ENCODE measurements at places on chromosomes 3 and 15.

DNA sequence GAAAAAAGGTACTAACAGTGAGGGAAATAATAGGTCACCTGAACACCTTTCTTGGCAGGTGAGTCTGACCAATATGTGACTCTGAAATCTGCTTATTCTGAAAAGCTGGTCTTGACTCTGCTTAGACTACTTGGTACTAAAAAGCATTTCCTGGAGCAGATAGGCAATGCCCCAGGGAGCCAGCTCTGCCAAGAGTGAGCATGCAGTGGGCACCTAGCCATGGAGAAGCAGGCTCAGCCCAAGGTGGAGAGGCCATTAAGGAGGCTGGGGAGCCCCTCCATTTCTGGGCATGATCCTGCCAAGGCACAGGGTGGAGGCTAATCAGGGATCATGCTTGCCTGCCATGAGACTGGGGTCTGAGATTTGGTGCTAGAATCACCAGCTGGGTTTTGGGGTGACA, 1.6 kb upstream of the LTF start:
- DNase-seq, result no peak

GRCh38 chr3:23888617-23889228, 28.1 kb downstream of the NKIRAS1 start:
- no peak for DNase-seq

GRCh38 chr15:63449731-63450130, 54.7 kb upstream of the USP3 start:
- no peak for DNase-seq

DNA sequence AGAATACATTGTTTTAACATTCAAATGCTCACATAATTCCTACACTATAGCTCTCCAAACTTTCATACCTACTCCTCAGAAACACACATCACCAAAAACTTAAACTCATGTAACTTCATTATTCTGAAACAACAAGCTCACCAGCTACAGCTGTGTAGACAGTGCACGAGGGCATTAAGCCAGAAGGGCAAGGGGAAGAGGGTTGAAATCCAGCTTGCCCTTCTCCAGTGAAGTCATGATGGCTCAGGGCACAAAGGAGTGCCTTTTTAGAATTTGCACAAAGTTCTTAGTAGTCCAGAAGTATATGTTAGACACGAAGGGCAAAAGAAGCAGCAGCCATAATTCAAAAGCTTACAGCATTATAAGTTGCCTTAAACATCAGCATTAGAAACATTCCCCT, 8.6 kb downstream of the SLC12A6 start:
- DNase-seq, result no peak

- DNase-seq, result no peak
Measured at GRCh38 chr3:58519668-58520402, 17.2 kb downstream of the ACOX2 start.

DNA sequence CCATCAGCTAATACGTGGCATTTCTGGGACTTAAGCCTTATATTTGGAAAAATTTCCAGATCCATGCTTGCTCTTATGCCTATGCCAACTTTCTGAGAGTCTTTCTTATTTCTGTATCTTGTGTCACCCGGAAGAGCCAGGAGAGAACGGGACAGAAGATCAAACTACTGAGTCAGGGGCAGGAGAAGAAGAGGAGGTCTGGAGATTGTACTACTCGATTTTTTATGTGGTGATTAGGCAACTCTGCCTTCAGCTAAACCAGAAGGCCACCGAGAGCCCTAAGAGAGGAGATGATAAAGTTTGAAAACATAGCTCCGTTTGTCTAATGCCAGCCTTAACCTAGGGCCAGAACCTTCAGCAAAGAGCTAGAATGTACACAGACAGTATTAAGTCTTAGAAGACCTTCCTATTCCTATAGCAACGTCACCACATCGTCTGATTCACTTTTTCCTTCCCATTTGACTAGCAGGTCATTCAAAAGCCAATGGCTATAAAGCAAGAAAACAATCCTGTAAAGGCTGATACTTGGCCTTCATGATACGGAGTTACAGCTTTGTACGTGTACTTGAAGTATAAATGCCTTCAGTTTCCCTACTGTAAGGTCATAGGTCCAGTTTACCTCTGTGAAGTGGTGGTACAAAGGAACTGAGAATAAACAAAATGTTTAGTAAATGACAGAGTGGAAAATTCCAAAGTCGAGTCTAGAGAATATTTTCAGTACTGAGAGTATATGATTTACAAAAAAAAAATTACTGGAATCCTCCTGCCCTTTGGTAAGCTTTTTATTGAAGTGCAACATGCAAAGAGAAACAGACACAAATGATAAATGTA, 96.1 kb upstream of the ICE2 start:
- DNase-seq, result no peak

- DNase-seq, result no peak
Measured at GRCh38 chr15:69666921-69667811, 214.5 kb downstream of the RPLP1 start.

DNA sequence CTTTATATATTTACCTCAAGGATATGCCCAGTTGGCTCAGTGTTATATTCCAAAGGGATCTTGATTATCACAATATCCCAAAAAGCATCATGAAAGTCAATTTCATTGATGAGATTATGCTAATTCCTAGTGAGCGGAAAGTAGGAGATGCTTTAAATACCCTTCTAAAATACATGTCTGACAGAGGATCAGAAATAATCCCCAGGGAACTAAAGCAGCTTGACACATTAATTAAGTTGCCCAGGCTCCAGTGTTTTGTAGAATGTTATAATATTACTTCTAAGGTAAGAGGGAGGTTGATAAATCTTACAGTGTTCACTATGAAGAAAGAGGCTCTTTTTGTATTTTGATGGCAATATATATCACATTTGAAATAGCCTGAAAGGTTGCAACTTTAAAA, 767.5 kb upstream of the ROBO1 start:
- DNase-seq, result no peak

DNA sequence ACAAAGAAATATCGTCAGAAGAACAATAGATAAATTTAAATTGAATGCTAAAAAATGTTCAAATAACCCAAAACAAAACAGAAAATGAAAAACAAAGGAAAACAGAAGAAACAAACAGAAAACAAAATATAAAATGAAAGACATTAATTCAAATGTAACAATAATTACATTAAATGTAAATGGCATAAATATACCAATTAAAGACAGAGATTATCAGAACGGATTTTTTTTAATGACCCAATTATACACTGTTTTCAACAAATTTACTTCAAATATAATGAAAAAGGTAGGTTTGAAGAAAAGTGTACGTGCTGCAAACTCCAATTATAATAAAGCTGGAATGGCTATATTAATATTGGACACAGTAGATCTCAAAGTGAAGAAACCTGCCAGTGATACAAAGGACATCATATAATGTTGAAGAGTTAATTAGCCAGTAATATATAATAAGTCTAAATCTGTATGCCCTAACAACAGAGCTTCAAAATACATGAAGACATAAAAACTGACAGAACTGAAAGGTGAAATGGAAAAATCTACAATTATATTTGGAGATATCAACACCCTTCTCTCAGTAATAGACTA, 193.8 kb downstream of the ZBTB20 start:
- DNase-seq, result no peak

GRCh38 chr3:130686833-130687232, 59.8 kb downstream of the PIK3R4 start:
- no peak for DNase-seq

GRCh38 chr15:88896333-88897033, 1.1 kb upstream of the HAPLN3 start:
- no peak for DNase-seq

- peak; percentile 65 for DNase-seq
Measured at GRCh38 chr15:65791335-65792137, 557 bp downstream of the DENND4A start.

DNA sequence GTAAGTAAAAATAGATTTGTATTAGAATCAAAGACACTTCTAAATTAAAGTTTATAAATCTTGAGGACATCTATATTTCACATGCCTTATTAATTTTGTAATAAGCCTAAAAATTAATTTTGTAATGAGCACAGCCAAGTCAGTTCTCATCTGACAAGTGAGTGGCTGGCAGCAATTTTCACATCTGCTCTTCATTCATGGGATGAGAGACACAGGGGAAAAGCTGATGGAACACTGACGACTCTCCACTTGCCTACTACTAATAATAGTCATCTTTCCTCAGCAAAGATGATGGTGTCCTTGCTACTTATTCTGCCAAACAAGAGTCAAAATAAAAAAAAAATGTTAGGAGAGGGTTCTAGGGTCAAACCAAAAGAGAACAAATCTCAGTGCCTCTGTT, 14.4 kb upstream of the CMSS1 start:
- DNase-seq, result no peak

DNA sequence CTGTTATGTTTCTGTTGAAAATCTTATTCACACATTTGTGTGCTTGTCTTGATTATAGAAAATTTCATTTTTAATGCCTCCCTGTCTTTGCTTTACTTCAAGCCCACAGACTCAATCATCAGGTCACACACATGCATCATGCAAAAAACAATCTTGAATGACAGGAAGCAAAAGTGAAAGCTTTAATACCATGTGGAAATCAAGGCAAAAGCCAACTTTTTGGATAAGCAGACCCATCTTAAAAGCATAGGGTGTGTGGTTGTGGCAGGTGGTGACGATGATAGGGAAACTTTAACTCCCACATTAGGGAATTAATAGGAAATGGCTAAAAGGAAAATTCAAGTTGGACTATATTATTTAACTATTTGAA, 155.9 kb upstream of the EOMES start:
- DNase-seq, result no peak

- no peak for DNase-seq
Measured at GRCh38 chr3:77563012-77563411, 523.1 kb downstream of the ROBO2 start.

DNA sequence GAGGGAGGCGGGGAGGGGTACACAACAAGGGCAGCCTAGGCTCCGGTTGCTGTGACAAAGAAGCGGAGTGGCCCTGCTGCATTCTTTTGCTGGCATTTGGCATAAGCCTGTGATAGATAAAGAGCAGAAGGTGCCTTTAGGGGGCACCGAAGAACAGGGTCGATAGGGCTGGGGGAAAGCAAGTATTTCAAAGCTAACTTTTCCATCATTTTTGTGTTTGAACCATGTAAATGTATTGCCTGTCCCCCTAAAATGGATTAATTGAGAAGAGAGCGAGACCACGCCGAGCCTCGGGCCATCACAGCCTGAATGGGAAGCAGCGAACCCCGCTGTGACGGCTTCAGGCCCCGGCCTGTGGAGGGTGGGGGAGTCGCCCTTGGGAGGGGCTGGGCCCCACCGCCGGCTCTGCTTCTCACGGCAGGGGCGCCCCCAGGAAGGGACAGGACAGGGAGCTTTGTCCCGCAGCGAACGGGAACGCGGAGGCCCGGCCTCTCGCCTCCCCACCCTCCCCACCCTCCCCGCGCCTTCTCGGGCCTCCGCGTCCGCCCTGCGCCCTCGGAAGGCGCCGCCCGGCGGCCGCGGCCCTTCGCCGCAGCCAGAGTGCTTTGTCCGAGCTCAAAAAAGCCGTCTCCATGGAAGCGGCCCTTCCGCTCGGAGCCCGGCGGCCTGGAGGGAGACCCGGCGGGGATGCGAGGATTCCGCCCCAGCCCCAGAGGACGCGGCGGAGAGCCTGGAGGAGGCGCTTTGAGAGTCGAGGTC, 32.4 kb upstream of the ALDH1L1 start:
- DNase-seq, result peak; percentile 66

GRCh38 chr3:186757214-186757613, 26.2 kb upstream of the EIF4A2 start:
- no peak for DNase-seq

DNA sequence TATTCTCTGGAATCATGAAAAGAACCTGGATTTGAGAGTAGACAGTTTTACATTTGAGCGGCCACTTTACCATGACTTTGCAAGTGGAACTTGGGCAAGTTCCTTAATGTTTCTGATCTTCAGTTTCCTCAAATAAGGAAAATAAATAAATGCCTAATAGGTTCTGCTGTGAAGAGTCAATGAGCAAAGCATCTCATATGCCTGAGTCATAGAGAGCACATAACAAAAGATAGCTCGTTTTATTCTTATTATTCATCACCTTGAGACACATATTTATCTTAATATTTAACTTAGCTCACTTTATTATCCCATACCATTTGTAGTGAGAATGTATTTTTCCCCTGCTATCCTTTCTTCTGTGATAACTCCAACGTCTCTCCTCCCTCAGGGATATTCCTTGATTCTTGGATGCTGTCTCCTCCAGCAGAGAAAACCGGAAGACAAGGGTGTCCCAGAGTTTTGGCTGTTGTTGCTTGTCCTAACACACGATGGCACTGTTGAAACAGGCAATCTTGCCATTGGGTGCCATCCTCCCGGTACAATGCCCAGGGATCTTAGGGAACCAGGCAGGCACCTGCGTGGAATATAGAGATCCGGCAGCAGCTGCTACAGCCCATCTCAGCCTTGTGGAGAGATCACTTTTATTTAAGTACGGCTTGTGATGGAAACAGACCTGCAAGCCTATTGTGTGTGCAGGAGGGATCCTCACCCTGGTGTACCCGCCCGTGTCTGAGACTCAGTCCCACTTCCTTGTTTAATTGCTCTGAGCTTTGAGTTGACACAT, 33.3 kb upstream of the VPS33B start:
- peak; percentile 70 for DNase-seq

- no peak for DNase-seq
Measured at GRCh38 chr15:62711691-62712454, 330.7 kb upstream of the TPM1 start.

- DNase-seq, result no peak
Measured at GRCh38 chr3:185290266-185290665, 36.4 kb upstream of the EHHADH start.

DNA sequence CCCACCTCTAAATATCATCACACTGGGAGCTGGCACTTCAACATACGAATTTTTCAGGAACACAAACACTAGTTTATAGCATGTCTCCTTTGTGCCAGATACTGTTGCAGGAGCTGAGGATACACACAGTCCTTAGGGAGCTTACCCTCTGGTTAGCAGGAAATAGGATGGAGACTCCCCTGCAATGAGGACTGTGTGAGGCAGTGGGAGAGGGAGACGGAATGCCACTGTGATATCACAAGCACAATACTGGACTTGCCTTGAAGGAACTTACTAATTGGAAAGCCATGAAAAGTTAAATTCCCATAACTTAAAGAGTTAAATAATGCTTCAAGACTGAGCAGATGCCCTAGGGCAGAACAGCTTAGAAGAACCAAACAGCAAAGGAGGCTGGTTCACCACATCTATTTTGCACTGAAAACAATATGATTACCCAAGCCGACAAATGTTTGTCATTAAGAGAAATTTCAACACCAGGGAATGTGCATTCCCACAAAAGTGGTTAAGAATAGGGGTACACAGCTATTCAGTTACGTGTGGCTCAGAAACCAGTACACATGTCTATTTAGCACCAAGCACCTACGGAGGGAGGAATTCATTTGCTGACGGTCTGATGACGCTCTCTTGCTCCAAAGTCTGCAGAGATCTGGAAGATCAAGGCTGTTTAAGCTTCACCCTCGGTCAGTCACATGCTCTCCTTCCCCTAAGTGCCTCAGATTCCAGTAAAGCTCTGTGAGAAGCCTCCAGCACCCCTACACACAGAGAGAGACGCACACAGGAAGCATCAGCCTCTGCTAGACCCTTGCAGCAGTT, 5.2 kb downstream of the TBC1D2B start:
- DNase-seq, result no peak
